ENCODE measurements at places on chromosomes 6 and 20.

GRCh38 chr20:8132484-8133309 is 631 bp downstream of the PLCB1 start:
- peak; percentile 21 for DNase-seq

GRCh38 chr6:30826961-30827342 is 57.4 kb upstream of the DDR1 start:
- no peak for DNase-seq

DNA sequence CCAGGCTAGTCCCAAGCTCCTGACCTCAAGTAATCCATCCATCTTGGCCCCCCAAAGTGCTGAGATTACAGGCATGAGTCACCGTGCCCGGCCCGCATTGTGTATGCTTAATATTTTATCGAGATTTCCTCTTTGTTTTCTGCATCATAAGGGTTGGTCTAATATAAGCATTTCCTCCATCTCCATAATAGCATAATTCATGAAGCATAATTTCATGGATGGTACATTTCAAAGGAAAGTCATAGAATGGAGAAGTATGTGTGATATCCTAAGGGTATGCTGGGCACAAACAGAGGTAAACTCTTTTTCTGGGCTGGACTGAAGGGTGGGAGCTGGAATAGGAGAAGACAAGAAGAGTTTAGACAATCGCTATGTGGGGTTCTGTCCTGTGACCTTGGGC is 17.5 kb upstream of the TIAM2 start:
- DNase-seq: no peak

DNA sequence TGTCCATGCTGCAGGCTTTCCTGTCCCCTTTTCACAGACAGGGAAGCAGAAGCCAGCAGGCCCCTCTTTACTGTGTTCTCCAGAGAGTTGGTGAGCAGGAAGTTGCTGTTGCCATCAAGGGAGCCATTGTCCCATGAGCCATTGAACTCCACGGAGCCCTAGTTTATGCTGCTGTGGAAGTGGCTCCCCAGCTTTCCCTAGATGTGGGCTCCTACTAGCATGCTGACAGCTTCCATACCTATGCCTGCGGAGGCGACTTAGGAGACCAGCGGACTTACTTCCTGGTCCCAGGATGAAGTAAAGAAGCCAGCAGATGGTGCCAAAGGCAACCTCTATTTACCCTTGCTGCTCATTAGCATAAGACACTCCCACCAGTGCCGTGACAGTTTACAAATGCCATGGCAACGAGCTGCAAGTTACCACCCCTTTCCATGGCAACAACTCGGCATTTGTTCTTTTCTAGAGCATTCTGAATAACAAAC is 30.8 kb upstream of the FKBP1A start:
- peak; percentile 76 for DNase-seq

- peak; percentile 75 for DNase-seq
These were observed 39.5 kb upstream of the SDHAF4 start for GRCh38 chr6:70527071-70527737.

DNA sequence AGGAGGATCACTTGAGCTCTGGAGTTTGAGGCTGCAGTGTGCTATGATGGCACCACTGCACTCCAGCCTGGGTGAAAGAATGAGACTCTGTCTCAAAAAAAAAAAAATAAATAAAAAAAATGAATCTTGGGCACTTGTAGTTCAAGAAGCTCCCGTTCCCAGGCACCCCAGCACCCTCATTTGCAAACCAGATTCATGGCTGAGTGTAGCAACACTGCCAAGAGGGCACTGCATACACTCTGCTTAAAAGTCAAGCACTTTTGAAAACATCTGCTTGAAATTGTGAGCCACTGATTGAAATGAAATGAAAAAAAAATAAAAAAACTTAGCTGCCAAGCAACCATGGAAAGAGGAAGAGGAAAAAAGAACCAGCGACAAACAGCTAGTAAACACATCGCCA is 124.7 kb upstream of the SASH1 start:
- no peak for DNase-seq

All from fibroblast of mammary gland (primary cell).